ENCODE measurements at places on chromosomes 7 and 10.
A peak's percentile ranks its signal among the peaks of the same experiment; 100 is the strongest.

DNA sequence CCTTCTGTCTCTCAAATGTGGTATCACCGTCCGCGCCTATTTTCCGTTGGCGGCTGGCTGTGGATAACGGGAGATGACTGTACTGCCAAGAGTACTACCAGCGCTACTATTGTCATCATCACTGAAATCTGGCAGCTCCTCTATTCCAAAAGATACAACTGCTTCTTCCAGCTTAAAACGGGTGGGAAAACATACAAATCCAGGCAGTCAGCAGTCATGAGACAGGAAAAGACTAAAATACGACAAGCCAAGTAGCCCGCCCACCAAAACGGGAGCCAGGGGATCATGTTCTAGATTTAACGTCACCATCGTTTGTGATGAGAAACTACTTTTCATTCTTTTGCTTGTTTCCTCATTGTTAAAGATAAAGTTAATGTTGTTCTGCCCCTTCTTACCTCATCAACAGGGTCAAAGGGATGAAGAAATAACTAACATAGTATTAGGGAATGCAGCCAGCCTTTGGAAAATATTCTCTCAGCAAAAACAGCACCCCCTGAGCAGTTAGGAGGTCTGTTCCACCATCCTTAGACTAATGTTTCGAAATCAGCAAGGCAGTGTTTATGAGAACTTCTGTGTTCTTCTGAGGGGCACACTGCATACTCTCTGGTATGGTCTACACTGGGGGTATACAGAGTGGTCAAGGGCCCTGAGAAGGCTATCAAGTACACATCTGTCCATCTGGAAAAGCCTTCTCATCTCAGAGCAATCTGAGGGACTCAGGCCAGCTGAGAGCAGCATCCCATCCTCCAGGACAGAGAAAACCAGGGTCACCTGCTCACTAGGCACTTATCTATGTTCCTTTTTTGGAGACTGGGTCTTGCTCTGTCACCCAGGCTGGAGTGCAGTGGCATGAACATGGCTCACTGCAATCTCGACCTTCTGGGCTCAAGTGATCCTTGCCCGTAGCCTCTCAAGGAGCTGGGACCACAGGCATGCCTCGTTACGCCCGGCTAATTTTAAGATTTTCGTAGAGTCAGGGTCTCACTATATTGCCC, 47.5 kb downstream of the GNA12 start:
- no peak for DNase-seq

DNA sequence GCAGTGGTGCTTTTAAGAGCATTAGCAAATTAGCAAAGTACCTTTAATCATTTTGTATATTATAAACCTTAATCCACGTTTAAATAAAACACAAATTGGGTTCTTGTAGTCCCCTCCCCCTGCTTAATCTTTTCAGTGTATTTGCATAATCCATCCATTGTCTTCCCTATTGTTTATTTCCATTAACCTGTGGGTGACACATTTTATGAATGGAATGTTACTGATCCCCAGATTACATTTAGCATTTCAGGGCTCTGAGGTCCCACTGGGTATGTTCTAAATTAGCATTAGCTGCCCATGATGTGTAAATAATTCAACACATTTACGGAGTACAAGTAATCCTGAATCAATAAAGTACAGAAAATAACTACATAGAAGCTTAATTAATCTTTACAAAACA, 138.4 kb upstream of the FEZF1 start:
- no peak for DNase-seq

DNA sequence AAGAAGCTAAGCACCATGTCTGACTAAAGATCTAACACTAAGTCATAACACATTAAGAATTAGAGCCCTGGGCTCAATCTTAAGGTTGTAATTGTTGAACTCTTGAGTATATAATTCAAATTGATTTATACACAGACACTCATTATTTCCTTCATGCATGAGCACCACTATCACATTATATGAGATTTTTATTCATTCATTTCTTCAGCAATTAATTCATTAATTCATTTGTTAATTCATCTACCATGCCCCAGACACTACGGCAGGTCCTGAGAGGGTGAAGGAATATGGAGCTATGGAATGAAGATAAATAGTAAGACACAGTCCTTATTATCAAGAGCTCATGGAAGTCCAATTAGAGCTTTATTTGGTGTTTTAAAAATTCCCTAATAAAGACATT, 41.9 kb downstream of the ETV1 start:
- no peak for DNase-seq

- DNase-seq: peak; percentile 14
These were observed 25.5 kb upstream of the FAM221A start for GRCh38 chr7:23654508-23654907.

GRCh38 chr10:25261110-25261509, 86.3 kb downstream of the GPR158 start:
- DNase-seq: no peak

DNA sequence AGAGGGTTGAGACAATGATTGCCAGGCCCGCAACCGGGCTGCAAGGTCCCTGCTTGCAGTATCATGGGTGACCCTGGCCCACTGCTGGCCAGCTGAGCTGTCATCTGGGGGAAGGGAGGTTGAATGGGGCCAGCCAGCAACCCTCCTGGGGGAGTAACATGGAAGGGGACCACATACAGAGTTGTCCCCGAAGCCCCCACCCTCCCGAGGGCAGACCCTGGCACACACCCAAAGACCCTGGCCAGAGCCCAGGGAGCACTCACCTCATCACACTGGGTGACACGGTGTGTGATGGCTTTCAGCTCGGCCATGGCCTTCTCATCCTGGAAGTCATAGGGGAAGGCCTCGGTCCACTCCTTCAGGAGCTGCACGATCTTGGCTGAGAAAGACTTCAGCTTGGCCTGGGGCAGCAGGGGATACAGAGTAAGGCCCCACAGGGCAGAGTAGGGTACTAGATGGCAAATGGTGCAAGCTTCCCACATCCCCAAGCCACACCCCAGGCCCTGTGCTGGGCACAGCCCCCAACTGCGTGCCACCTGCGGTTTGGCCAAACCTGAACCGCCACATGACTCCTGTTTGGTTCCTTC, 63.4 kb downstream of the CSGALNACT2 start:
- DNase-seq: no peak

GRCh38 chr10:31864834-31865518, 63.7 kb downstream of the ARHGAP12 start:
- DNase-seq: no peak

DNA sequence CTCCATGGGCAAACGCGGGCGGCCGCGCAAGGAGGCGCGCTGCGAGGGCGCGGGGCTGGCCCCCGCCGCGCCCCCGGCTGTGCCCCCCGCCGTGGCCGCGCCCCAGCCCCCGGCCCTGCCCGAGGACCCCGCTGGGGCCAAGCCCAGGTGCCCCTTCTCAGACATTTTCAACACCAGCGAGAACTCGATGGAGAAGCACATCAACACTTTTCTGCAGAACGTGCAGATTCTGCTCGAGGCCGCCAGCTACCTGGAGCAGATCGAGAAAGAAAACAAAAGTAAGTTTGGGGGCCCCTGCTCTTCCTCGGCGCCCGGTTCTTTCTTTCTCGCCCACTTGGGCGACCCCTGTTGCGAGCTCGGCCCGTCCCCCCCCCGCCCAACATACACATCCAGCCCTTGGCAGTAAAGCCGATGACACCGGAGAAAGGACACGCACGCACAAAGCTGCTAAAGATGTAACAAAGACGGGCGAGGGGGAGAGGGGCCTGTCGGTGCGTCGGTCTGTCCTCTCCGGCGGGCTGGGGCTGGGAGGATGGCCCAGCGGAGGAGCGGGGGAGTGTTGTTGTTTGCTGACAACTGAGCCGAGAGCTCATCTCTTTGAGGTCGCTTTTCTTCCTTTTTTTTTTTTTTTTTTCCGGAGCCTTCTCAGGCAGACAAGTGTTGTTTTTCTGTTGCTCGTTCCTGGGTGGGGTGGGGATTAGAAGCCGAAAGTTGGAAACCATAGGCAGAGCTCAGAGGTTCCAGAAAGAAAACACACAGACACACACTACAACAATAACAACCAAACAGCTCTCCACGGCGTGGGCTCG, 604 bp downstream of the MXI1 start:
- DNase-seq: no peak

DNA sequence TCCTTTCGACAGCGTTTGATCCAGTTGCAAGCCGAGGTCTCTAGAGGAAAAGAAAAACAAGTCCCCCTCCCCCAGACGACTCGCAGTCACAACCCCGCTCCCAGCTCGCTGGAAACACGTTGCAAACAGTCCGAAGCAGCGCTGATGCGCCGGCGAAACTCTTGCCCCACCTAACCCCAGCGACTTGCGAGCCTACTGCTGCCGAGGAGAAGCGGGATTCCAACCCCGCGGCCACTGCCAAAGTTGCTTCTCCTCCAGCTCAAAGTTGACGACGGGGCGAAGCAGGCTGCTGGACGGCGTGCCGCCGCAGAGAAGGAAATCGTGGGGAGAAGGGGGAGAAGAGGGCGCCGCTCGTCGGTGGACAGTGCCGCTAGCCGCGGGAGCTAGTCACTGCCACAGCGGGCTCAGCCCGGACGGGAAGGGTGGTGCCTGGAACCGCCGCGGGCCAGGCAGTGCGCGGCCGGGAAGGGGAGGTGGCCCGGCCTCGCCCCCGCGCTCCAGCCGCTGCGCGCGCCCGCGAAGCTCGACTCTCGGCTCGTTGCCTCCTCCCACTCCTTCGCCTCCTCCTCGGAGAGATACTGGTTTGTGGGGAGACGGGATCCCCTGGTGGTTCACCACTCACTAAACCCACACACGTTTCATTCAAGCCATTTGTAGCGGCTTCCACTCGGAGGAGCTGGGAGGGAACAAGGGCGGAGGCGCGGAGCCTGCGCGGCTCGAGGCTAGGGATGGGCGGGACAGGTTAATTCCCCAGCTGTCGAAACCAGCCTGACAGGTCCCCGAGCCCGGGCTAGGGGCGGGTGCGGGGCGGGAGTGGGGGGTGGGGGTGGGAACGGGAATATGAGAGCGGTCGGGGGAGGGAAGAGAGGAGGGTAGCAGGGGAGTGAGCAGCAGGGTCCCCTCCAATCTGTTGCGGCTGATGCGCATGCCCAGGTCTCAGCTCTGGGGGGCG, at the start of gene GPR37:
TSS of gene GPR37 (minus strand) at position 392 of the 952 bp plus-strand sequence. CDS start 816 bp downstream, outside the sequence.
- DNase-seq: peak; percentile 50

GRCh38 chr10:101993221-101993620, 62.8 kb downstream of the ARMH3 start:
- no peak for DNase-seq

DNA sequence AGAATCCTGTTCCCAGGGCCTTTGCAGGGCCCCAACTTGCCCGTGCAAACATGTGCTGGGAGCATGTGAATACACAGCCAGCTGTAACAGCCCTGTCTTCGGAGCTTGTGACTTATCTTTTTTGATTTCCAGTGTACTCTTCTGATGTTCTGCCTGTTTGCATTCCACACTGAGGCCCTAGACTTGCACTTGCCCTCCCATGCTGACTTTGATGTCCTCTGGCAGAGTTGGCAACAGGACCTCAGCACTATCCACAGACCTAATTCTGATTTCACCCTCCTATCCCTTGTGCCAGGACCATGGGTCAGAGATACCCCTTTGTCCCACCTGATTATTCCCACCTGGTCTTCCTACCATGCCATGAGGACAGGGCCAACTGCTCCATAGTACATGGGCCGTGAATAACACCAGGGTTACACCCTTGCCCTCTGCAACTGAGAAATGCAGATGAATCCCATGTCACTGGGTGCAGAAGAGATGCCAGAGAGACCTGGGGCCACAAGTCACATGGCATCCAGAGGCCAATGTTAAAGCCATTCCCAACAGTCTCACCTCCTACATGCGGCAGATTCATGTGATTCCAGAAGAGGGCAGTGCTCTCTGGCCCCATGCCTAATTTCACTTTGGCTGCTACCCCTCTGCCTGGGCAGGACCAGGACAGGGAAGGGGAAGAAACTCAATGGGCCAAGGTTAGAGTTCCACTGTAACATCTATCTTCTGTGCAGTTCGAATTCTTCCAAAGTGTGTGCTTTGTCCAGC, 43.0 kb downstream of the SCRN1 start:
- DNase-seq: no peak

DNA sequence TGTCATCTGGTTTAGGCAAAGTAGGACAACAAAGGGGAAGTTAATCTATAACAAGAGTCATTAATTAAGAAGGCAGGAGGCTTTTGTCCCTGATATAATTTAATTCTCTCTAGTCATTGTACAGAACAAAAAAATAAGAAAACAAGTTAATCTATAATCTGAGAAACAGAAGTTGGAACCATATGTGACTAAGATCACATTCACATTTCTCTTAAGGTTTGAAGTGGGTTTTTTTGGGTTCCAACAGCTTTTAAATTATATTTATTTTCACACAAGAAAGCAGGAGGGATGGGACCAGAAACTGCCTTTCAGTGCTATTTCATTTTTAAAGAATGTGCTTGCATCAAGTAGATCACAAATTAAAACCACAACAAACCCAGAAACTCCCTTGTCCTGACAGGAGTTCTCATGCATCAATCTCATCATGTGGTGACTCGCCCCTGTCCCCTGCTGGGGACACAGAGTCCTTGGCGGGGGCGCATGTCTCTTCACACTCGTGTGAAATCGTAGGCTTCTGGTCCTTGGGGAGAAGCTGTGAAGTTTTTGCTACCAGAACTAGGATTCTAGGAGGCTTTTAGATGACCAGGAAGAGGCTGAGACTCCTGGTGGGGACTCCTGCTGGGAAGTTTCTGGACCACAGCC, 10.1 kb upstream of the OPN4 start:
- DNase-seq: no peak

- DNase-seq: no peak
These were observed 17.9 kb upstream of the UBE2D1 start for GRCh38 chr10:58316874-58317273.

DNA sequence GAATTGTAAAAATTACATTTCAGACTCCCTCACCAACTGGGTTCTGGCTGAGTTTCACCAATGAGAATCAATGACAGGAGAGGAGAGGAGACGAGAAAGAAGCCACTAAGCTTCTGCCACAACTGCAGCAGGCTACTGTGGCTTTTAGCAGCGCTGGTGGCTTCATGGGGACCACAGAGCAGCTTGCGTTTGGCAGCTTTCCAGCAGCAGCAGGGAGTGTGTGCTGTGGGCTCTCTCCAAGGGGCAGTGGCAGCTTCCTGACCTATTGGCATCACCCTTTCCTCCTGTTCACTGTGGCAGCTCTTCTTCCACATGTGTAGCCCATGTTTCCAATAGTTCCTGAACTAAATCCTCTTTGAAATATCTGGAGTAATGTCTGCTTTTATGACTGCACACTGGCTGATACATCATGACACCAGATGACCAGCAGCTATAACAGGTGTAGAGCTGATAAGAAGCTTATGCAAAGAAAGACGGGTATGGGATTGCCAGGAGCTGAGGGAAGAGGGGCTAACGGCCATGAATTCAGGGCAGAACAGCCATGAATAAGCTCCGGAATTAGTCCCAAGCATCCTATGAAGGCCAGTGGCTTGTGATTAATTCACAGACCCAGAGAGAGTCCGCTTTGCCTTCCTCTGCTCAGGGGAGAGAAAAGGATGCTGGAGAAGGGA, 46.8 kb downstream of the KCNH2 start:
- DNase-seq: no peak

- DNase-seq: no peak
These were observed 50.4 kb downstream of the NRAP start for GRCh38 chr10:113613427-113613826.

GRCh38 chr10:48399551-48399950, 93.1 kb downstream of the MAPK8 start:
- no peak for DNase-seq

All from activated CD4-positive, alpha-beta T cell treated with anti-CD3 and anti-CD28 coated beads, Interleukin-2, amount 50 U/mL, for 16 hours (primary cell).